ENCODE measurements at places on chromosomes 13 and 19.

- no peak overlapping the region for H3K4me3 ChIP-seq
- no peaks in the 10 kb centered on the region for H3K4me1 ChIP-seq
- no peak overlapping the region for H3K27ac ChIP-seq
- no peaks in the 10 kb centered on the region for H3K36me3 ChIP-seq
- DNase-seq = no peak
Measured at GRCh38 chr19:42498169-42498757, 30.0 kb downstream of the CEACAM1 start.

DNA sequence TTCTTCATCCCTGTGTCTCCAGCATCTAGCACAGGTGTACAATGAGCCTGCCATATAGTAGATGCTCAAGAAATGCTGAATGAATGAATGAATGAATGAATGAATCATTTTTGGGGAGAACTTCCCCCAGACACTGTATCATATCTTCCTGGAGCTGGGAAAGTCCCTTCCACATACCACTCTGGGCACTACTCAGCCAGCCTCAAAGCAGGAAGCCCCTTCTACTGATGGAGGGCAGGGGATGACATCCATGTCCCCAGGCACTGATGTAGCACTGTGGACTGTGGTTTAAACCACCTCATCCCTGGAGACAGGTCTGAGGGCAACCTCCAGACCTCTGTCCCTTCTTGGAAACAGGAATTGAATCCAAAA lies 4.8 kb downstream of the GNA15 start:
- DNase-seq = no peak
- H3K27ac ChIP-seq = peak overlapping the region; percentile 64
- no peak overlapping the region for H3K4me3 ChIP-seq
- H3K27me3 ChIP-seq = no peaks in the 10 kb centered on the region
- H3K36me3 ChIP-seq = peaks cover 10% of the 10 kb centered on the region

- peaks cover 6% of the 10 kb centered on the region for H3K4me1 ChIP-seq
- no peaks in the 10 kb centered on the region for H3K27me3 ChIP-seq
- H3K27ac ChIP-seq = no peak overlapping the region
Measured at GRCh38 chr19:47848823-47849473, 10.1 kb upstream of the TPRX2 start.

GRCh38 chr13:74770361-74770760 lies 636.2 kb upstream of the KLF12 start:
- no peaks in the 10 kb centered on the region for H3K36me3 ChIP-seq
- no peak overlapping the region for H3K27ac ChIP-seq
- no peak overlapping the region for H3K4me3 ChIP-seq
- H3K27me3 ChIP-seq = no peaks in the 10 kb centered on the region

Measured in esophagus squamous epithelium (tissue), 5 donors.